Suprapubic skin (tissue), 4 donors: ENCODE measurements at places on chromosomes 4 and X.
A peak's percentile ranks its signal among the peaks of the same experiment; 100 is the strongest.

- DNase-seq: no peak
These were observed 110.1 kb downstream of the FBXO8 start for GRCh38 chr4:174173360-174173759.

DNA sequence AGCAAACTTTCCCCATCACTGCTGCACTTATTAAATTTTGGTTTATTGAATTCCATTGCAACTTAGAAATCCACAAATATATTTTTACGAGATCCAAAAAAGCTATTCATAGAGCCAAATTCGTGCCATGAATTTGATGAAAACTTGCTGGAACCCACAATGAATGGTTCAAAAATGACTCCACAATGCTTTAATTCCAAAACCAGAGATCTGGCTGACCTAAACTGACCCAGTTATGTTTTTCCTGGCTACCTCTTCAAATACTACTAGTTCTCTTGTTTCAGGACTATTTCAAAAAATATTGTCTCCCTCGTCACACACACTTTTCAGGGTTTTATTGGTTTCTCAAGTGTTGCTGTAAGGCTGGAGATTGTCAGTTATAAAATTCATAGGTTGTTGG, 474.8 kb downstream of the PDGFC start:
- DNase-seq: no peak

- DNase-seq: no peak
These were observed 79.2 kb upstream of the ATOH1 start for GRCh38 chr4:93749292-93749761.

DNA sequence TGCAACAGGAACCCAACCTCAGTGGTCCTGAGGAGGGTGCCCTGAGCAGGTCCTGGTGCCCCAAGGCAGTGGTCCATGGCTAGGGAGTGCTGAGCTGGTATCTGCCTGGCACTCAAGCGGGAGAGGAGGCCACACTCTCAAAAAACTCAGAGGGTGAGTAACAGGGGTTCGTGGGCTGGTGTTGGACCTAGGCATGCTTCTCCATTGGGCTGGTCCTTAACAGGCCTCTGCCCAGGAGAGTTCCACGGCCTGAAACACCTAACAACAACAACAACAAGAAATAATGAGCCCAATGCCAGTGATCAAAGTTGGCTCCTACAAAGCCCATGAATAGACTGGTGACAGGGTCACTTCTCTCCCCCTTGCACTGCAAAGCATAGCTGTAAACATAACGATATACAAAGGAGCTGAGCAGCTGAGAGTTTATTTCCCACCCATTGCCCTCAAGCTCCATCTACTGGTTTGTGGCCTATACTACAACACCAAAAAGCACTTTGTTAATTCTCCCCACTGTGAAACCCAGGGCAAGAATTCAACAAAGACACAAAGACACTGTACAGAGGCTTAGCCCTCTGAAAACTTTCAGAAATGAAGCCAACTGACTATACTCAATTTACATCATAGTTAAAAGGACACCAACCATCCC, 736.1 kb upstream of the ADGRL3 start:
- no peak for DNase-seq

- no peak for DNase-seq
These were observed 50.8 kb downstream of the CBLL2 start for GRCh38 chrX:22323541-22323940.

DNA sequence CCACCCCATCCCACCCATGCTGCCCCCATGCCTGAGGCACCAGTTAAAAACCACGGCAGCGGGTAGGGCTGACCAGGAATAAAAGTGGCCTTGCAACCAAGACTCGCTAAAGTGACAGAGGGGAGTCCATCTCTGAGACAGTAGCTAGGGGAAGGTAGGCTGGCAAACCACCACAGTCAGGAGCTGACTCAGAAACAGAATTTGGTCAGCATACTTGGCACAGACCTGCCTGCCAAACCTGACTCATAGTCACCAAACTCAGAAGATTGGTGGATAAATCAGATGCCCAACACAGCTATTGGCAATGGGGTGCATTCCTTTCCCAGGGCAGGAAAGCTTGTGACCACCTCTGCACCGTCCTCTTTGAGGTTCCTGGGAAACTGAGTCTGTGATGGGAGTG, 193.8 kb downstream of the BCOR start:
- no peak for DNase-seq

- DNase-seq: no peak
These were observed 874.8 kb downstream of the C4orf33 start for GRCh38 chr4:129970801-129971200.

- DNase-seq: no peak
These were observed 69.2 kb downstream of the SORBS2 start for GRCh38 chr4:185742766-185743165.

- no peak for DNase-seq
These were observed 67.0 kb upstream of the RPS6KA3 start for GRCh38 chrX:20333672-20334071.

- DNase-seq: no peak
These were observed 6.8 kb upstream of the MGST2 start for GRCh38 chr4:139658586-139659382.

DNA sequence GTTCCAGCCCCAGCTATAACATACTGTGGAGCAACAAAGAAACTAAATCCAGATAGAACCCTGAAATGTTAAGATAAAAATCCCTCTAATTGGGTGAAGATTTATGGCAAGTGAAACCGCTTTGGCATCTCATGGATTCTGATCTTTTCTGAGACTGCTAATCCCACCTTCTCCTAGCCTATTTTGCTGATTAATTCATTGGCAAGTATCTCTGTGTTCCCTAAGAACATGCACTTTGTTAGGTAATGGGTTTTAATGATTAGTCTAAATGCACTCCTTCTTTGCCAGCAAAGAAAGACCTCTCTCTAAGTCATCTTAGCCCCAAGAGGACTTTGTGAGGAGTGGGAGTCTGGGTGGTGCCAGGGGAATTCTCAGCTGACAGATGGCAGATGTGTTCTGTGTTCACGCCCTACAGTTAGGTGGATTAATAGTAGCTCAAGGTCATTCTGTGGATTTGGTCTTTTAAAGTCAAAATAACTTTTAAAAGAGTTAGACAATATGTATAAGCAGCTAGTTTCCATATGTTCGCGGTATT, 171.3 kb downstream of the UNC5C start:
- no peak for DNase-seq

DNA sequence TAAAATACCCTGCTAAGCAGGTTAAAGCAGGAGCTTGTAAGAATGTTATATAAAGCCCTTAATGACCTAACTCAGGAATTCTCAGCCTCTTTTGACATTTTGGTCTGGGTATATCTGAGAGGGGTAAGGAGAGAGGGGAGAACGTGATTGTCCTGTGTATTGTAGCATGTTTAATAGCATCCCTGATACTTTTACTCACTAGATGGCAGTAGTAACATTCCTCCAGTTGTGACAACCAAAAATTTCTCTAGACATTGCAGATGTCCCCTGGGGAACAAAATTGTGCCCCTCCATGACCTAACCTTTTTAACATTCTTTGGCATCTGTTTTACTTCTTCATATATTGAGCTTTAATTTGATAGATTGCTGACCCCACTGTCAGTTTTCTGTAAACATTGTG, 17.9 kb downstream of the SMARCA5 start:
- DNase-seq: no peak

DNA sequence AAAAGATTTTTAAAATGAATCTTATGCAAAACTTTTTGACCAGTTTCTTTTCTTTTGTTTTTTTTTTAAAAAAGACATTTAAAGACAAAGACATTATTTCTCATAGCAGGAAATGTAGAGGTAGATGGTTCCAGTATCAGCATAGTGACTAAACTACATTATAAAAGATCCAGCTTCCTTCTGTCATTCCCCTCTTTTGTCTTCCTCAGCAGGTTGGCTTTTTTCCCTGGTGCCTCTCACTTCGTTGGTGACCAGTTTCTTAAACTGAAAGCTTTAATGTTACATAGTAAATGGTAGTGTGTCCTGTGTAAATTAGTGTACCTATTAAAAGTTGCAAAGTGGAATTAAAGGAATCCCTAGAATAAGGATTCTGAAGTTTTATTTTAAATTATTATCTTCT, 36.1 kb downstream of the DCK start:
- no peak for DNase-seq

- DNase-seq: no peak
These were observed 139.3 kb downstream of the MID1IP1 start for GRCh38 chrX:38940547-38940946.

DNA sequence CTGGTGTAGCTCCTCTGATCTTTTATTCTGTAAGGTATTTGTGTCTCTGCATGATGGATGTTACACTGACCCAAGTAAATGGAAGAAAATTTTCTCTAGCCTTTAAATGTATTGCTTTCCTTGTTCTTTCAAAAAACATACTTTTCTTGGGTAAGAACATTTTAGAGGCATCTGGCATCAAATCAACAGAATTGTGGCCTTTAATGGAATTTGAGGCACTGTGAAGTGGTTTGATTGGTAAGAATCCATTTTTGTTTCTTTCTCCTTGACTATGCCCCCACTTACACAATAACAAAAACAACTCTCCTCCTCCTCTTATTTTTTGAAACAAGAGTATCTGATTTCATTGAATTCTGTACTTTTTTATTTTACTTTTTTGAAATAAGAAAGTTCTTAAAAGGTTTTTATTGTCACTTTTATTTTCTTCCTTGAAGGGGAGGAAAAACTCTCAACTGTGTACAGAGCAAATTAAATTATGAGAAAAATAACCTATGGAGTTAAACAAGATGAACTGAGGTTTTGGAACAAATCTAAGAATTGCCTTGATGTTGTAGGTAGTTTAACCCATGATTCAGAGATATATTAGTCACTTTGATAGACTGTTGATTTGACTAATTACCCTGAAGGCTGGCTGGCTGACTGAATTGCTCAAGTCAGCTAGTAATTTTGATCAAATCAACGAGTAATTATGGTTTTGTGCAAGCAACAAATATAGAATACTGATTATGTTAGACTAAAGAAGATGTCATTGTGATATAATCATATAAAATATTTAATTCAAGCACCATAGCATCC, 146.4 kb downstream of the FHIP1A start:
- no peak for DNase-seq

GRCh38 chr4:3805026-3805425, 38.8 kb downstream of the ADRA2C start:
- DNase-seq: no peak

- no peak for DNase-seq
These were observed 531.8 kb upstream of the GALNTL6 start for GRCh38 chr4:171281359-171281758.

GRCh38 chr4:7196736-7197135, 4.4 kb downstream of the SORCS2 start:
- DNase-seq: peak; percentile 5

DNA sequence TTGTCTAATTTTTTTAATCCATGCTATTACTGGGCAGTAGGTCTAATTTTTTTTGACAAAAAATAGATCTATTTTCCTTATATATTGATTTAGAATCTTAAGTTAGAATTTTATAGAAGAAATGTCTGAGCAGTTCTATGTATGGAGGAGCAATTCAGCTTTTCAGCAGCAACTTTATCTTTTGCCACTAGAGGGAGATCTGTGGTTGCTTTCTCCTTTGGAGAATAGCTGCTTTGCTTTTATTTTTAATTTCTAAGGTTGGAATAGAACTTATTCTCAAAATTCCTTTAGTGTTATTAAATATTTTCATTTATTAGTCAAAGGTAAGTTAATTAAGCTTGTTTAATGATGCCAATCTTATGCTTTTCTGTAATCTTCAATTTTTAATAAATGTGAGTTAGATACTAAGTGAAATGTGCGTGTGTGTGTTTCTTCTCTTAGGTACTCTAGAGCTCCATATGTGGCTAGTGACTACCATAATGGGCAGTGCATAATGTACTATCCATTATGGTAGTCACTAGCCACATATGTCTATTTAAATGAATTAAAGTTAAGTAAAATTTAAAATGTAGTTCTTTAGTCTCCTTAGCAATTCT, 29.3 kb downstream of the FAM199X start:
- DNase-seq: no peak

- DNase-seq: no peak
These were observed 118.0 kb downstream of the CAMK2D start for GRCh38 chr4:113643505-113643904.

DNA sequence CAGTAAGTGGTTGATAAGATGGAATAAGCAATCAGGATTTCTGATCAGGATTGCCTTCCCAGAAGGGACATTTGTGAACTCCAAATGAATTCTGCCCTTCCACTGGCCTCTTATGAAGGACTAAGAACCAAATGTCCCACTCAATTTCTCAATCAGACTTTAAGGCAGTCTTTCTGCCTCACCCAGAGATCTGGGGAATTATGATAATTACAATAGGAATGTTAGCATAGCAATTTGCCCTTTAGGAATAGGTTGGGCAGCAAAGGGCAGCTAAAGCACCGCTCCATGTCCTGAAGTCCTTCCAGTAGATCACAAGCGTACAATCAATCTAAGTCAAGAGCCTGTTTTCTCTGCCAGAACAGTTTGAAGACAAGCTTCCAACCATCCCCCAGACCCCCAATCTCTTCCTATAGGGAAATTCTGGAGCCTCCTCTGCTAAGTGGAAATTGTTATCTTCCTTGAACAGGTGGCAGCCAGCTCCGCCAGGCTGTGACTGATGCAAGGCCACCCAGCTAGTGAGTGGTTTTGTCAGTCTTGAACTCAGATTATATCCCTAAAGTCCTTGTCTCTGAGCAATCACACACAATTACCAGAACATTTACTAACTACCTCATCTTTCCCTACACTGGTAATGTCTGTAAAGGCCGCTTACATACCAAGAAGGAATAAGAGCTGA, 18.6 kb downstream of the NKX3-2 start:
- no peak for DNase-seq

GRCh38 chr4:75940692-75941253, at the start of gene NAAA:
Gene NAAA (minus strand): TSS chr4:75941013. CDS start chr4:75940949, 64 bp downstream.
- DNase-seq: peak; percentile 93

DNA sequence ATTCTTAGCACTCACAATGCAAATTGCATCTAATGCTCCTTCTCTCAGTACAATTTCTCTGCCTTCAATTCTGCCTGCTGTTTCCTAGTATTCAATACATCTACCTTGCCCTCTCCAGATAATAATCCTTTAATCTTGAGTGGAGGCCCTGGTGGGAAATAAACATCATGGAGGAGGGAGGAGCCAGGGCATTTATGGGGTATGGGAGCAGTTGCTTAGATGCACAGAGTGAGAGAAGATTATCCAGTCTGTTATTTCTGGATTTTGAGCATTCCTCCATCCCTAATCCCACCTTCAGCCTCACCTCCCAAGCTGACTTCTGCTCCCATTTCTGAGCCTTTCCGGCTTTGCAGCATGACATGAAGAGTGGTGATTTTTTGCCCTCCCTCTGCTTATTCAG, 127.9 kb upstream of the PPP3CA start:
- DNase-seq: no peak

DNA sequence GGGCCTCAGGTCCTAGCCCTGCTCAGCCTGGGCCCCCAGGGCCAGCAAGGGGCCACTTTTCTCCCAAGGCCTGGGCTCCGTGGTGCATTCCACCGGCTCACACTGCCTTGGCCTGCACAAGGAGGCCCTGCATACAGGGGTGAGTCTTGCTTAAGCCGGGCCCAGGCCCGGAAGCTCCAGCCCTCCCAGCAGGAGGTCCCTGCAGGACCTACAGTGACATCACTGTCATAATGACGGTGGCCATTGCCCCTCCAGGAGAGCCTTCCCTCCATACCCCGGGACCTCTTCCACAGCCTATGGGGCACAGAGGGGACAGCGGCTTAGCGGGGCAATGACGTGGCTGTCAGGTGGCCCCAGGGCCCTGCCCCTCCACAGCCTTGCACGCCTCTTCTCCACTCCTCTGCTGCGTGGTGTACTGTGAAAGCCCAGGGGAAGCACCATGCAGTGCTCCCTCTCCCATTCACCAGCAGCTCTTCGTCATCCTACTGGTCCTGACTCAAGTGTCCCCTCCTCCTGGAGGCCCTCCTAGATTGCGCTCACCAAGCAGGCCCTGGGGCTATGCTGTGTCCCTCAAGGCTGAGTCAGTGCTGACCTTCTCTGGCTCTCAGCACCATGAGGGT, 32.3 kb upstream of the AFAP1 start:
- no peak for DNase-seq

GRCh38 chrX:30971774-30972603, 82.9 kb upstream of the TAB3 start:
- no peak for DNase-seq
